CD4-positive, alpha-beta T cell treated with Interleukin-6 at 100 ng/mL for 8 hours (primary cell): ENCODE measurements at places on chromosomes 2 and 18.

DNA sequence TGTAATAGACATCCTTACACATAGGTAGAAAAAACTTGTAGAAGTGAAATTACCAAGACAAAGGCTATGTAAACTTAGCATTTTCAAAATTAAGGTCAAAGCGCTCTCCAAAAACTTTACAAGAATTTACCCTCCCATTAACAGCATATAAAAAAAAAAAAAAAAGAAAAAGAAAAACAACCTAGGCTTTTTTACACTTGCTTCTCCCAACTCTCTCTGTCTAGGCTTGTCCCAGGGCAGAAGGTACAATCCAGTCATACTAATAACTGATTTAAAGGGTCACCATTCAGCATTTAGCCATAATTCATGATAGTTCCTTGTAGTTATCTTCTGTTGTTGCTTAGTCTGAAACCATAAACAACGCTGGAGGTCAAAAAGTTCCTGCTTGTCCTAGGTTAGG lies 130.5 kb downstream of the BCL2 start:
- no peak for DNase-seq

DNA sequence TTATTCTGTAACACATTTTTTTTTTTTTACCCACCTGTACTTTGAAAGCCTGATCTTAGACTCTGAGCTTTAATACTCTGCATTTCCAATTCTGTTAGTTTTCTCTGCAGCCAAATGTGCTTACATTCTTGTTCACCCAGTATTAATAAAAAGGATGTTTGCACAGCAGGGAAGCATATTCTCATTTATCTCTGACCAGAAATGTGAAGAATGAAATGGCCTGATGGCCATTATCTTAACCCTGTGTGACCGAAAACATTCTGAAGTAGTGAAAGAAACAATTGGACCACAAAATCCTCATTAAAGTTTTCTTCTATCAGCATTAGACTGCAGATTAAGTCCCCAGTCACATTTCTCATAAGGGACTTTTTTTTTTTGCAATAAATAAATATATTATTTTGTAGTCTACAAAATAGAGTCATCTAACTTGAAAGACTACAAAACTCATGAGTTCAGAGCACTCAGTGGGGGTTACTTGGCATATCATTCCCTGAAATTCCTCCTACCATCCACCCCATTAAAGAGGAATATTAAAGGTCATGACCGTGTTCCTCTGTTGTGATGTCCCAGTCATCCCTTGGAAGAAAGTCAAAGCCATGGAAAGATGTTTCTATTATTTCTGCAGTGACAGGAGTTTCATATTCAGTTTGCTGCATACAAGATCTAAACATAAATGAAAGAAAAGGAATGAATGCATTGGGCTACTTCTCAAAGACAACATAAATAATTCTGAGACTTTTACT lies 364.4 kb downstream of the RND3 start:
- no peak for DNase-seq

DNA sequence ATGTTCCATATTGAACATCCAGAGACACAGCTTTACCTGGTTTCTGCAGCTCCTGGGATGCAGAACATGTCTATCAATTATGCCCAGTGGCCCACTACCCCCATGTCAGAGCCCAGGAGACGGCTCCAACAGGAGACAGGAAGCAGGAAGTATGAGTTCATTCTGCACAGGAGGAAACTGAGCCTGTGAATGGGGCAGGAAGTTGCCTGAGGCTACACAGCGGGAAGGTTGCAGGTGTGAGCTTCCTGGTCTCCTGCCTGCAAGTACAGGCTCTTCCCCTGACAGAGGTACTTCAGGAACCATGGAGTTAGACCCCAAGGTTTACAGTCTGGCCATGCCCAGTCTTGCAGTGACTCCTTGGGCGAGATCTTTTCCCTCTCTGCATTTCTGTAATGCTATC lies 2.8 kb upstream of the BOK start:
- no peak for DNase-seq

DNA sequence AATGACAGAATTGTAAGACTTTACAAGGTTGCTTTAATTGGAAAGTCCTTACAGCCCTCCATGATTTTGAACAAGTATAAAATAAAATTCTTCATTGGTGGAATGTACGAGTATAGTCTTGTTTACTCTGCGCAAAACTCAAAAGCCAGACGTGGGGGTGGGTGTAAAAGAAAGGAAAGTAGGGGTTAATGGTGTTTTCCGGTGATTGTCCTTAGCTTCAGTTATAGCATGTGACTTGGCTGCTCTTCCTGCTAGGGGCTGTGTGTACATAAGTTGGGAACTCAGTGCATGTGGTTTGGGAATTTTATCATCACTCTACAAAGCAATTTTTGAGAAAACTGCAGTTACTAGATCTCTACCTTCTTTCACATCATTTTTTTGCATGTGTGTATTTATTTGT lies 82.4 kb upstream of the CAVIN2 start:
- no peak for DNase-seq

GRCh38 chr2:156327835-156328695 lies 4.5 kb downstream of the NR4A2 start:
- DNase-seq, result no peak

DNA sequence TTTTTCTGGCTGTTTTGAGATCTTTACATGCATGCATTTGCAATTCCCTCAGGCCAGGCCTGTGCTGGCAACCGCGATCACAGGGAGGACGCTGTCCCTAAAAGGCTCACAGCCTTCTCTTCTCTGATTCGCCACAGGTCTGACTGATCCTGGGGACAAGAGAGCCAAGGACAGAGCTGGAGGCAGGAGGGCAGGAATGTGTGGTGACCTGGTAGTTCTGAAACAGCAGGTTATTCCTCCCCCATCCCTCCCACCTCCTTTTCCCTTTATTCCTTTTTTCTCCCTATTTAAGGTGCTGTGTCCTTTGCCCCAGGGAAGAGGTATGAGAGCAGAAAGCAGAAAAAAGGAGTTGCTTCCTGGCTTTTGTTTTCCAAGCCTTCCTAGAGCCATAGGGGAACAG lies 21.9 kb downstream of the TMEM177 start:
- DNase-seq, result no peak

DNA sequence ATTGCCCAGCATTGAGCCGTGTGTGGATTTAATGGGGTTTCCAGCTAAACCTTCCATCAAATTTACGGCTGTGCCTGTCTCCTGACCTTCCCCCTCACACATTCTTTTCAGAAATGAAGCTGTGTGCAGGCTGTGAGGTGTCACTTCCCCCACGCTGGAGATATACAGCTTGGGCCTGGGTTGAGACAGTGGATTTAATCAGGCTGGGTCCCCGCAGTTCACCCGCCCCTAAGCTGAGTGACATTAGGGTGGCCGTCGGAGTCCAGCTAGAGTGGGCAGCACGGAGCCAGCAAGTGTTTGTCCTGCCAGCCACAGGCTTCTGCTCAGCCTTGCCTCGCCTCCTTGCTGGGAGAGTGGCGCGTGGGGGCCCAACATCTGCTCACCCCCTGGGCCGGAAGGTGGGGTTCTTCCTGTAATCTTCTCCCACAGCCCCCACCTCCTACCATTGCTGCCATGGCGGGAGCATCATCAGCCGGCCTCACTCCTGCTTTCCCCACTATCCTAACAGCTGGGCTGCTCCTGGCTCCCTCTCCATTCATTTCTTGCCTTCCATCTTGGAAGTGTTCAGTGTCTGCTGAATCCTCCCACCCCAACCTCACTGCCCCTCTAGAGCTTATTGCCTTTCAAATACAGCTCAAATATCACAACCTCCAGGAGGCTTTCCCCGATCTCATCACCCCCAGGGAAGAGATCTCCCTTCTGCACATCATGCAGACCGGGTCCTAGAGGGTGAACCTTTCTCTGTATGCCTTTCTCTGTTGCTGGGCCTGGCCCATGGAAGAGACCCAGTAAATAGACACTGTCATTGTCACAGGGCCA lies 149.0 kb downstream of the GLI2 start:
- no peak for DNase-seq

GRCh38 chr2:134884435-134884834 lies 34.2 kb upstream of the CCNT2 start:
- DNase-seq, result no peak

DNA sequence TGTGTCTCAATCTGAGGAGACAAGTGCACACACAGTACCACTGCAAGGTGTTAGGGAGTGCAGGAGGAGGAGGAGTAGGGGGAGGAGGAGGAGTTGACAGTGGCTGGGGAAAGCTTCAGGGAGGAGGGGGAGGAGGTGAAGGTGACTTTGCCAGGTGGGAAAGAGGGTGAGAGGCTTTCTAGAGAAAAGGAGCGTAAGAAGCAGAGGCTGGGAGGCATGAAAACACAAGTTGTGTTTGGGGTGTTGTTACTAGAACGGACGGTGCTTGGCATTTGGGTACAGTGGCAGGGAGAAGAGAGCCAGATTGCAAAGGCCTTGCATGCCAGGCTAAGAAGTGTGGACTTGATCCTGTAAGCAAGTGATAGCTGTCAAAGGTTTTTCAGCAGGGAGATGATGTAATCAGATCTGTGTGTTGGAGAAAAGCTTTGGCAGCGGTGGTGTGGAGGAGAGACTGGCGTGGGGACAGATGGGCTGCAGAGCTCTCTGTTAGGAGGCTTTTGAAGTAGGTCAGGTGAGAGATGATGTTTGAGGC lies 16.2 kb downstream of the TANC1 start:
- no peak for DNase-seq

DNA sequence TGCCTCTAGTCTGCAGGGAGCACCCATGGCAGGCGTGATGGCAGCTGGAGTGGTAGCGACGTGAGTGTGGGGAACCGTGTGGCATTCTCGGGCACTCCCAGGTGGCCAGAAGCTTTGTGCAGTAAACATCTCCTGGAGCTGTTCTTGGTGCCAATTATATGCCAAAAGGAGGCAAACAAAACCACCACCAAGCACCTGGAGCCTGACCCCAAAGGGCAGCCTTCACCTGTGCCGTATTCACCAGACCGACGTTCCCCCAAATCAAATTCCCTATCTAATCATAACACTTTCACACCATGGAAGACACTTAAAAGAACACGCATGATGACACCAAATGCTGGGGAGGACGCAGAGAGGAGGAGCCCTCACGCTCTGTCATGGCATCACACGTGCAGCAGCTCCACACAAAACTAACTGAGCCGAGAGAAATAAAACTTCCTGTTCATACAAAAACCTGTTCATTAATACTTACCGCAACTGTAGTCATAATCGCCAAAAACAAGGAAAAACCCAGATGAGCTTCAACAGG lies 123.6 kb downstream of the EIPR1 start:
- DNase-seq, result no peak

- no peak for DNase-seq
Measured at GRCh38 chr2:104233591-104233990, 620.3 kb upstream of the POU3F3 start.

GRCh38 chr2:199588054-199588453 lies 130.3 kb upstream of the SATB2 start:
- no peak for DNase-seq

- no peak for DNase-seq
Measured at GRCh38 chr18:74914052-74914591, 294.8 kb downstream of the PTGR3 start.

GRCh38 chr2:88227446-88227845 lies 57.3 kb downstream of the THNSL2 start:
- DNase-seq, result no peak
